CD4-positive, alpha-beta T cell (primary cell): ENCODE measurements at places on chromosomes 13 and 19.

- DNase-seq = no peak
These were observed 738.2 kb downstream of the GPC5 start for GRCh38 chr13:92136449-92137155.

DNA sequence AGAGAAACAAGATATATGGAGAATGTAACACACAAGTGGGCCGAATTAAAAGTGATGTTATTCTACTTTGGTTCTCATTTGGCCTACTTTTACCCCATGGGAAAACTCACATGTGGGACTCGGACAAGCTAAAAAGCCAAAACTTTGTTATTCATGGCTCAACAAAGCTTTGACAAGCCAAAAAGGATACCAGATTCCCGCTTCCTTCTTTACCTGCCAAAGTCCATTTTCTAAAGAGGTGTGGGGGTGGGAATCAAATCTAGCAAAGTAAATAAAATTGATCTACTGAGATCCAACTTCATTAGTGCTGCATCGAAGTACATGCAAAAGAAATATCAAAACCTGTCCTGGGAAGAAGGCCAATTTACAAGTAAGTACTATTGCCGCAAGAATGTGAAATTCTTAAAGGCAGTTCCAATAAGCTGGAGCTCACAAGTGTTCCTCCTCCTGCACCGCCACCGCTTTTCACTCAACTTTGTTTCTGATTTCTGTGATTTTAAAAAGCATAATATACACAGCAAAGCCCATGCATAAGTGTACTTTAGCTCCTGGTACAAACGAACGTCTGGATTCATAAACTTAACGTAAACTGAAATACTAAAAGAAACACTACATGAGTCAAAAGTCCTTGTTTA, 1.1 kb downstream of the LNX2 start:
- no peak for DNase-seq

GRCh38 chr13:23447927-23448326, 14.4 kb upstream of the SACS start:
- no peak for DNase-seq

- no peak for DNase-seq
These were observed 135.9 kb upstream of the RFC3 start for GRCh38 chr13:33682020-33682564.

GRCh38 chr19:28443361-28443760, 769.6 kb downstream of the UQCRFS1 start:
- DNase-seq = no peak

- peak; percentile 41 for DNase-seq
These were observed 8.1 kb upstream of the SDHAF1 start for GRCh38 chr19:35986664-35987570.

- no peak for DNase-seq
These were observed 46.3 kb upstream of the KATNAL1 start for GRCh38 chr13:30353471-30354215.

DNA sequence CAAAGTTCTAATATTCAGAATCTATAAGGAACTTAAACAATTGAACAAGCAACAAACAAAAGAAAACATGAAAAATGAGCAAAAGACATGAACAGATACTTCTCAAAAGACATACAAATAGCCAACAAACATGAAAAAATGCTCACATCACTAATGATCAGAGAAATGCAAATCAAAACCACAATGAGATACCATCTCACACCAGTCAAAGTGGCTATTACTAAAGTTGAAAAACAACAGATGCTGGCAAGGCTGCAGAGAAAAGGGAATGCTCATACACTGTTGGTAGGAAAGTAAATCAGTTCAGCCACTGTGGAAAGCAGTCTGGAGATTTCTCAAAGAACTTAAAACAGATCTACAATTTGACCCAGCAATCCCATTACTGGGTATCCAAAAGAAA, 74.3 kb downstream of the CRYL1 start:
- no peak for DNase-seq

DNA sequence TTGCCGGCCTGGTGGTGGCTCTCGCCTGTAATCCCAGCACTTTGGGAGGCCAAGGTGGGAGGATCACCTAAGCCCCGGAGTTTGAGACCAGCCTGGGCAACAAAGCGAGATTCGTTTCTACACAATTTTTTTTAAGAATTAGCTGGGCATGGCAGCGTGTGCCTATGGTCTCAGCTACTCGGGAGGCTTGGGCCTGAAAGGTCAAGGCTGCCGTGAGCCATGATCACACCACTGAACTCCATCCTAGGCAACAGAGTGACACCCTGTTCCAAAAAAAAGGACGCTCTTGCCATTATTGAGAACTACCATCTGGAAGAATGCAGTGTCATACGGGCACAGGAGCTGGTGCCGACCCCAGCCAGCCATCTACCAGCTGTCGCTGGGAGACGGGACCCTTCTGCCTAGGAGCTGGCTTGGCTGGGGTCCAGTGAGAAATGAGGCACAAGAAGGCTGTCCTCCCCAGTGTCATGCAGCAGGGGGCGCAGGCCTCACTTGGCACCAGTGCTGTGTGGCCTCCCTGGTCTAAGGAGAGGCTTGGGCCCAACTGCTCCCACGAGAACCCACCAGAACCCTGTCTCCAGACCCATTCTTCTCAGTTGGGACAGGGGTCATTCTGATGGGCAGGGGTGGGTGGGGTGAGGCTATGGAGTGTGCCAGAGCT, 12.2 kb upstream of the RELB start:
- DNase-seq = peak; percentile 83

- no peak for DNase-seq
These were observed 180.9 kb downstream of the GPC6 start for GRCh38 chr13:93407551-93407950.

DNA sequence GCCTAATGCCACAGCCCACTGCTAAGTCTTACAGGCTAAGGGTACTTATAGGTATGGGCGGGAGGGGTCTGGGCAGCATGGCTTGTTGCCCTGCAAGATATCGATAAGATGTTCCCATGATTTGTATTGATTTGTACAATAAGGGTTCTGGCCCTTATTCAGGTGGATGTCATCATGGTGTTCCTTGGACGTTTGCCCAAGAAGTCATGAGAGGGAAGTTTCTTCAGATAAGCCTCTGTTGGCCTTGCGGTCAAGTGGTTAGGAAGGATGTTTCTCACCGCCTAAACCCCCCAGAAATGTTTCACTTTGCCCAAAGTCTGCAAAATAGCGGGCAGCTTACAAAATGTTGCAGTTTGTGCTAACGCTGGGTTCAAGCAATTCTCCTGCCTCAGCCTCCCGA, 7.3 kb downstream of the PARP4 start:
- no peak for DNase-seq

GRCh38 chr13:104105418-104106355, 1039.5 kb upstream of the SLC10A2 start:
- no peak for DNase-seq

DNA sequence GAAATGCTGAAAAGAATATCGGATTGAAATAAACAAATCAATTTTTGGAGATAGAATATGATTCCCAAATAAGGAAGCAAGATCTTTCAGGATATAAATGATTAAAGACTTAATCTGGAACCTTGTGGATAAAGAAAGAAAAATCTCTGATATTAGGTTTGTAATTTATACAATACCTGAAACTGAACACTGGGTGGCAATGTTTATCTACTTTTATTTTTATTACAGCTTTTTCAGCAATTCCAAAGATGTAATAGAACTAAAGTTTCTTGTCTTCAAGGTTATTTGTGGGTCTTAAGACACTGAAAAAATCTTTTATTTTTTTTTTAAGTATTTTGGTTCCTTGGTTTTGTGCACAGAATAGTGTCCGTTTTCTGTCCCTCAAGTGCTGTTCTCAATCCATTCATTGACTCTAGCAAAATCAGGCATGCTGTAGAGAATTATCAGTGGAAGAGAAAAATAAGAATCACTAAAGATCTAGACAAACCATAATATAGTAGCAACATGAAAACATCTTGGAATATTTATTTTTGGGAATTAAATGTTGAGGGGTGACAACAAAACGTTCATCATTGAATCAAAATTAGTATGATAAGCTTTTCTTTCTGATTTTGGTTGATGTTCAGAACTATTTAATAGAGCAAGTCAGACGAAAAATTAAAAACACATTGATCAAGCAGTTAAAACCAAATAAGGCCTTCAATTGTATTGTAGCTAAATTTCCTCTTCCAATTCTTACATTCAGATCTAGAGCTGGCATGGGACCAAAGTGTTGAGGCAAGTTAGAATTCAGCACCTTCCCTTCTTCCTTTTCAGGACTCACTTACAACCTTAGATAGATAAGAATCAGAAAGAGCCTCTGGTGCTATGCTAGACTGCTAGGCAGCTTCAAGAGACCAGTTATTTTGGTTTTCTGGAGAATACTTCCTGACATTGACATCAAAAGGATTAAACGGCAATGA, 704.4 kb upstream of the PCDH20 start:
- DNase-seq = no peak

GRCh38 chr19:19946226-19946625, 45.5 kb downstream of the ZNF93 start:
- DNase-seq = no peak

DNA sequence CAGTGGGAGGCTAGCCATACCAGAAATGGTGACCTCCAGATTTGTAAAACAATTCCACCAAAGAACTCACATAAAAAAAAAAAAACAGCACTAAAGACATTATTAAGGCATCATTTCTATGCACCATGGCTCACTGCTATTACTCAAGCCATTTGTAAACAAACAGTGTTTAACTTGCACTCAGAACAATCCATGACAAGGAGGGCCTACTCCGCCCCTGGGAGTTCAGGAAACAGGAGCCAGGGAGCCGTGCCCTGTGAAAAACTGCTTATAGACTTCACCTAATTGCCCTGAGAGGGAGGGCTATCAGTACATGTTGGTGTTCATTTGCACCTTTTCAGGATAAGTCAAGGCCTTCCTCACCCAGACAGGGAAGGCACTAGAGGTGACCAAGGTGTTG, 103.2 kb downstream of the ZNF429 start:
- no peak for DNase-seq

GRCh38 chr13:34044041-34044440, 226.1 kb downstream of the RFC3 start:
- no peak for DNase-seq

- DNase-seq = no peak
These were observed 126.4 kb upstream of the FRY start for GRCh38 chr13:31904941-31905824.

DNA sequence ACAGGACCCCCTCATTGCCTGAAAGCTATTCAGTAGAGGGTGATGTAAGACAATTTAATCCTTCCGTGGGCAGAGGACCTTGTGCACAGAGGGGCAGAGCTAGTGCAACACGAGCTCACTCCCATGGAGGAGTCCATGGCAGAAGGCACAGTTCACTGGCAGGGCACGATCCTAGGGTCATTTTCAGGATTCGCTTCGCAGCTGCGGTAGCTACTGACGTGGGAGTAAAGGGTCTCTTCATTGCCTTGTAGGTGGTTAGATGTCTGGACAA, 207.8 kb downstream of the FOXO1 start:
- DNase-seq = no peak

GRCh38 chr19:6696239-6696820, 24.1 kb downstream of the C3 start:
- DNase-seq = no peak

DNA sequence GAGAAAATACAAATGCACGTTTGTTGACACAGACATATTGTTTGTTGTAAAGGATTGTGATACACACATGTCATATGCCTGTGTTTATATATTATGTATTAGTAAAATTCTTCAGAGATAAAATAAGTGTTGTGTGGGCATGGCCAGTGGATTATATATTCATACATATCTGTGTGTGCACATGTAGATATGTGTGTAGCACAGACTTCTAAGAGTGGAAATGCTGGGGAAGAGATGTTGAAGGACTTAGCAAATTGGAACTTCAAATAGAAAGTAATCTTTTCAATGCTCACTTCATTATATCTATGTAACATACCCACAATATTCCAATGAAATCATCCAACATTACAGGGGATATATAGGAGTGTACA, 413.2 kb downstream of the LMO7 start:
- DNase-seq = no peak

GRCh38 chr13:84873951-84874350, 925.3 kb downstream of the SLITRK6 start:
- no peak for DNase-seq

DNA sequence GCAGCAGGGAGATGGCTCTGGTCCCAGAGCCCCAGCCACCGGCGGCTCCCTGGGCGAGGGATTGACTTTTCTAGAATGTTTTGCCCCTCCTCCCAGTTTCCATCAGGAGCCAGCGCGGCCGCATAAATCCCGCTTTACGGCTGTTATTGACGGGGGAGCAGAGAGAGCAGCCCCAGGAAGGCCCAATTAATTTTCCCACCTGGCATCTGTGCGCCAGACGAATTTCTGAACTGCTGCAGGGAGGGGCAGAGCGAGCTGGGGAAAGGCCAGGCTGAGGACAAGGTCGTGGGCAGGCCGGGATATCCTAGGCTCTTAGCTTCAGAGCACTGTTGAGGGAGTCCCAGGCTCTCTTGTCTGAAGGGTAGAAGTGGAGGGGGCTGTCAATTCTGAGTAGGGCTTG, 24.7 kb downstream of the ZNRF4 start:
- DNase-seq = no peak

- no peak for DNase-seq
These were observed 318.9 kb upstream of the HTR2A start for GRCh38 chr13:47215736-47216135.

GRCh38 chr19:19207637-19208572, 3.9 kb upstream of the NCAN start:
- DNase-seq = no peak

GRCh38 chr19:6528544-6529121, 2.2 kb upstream of the TNFSF9 start:
- no peak for DNase-seq

DNA sequence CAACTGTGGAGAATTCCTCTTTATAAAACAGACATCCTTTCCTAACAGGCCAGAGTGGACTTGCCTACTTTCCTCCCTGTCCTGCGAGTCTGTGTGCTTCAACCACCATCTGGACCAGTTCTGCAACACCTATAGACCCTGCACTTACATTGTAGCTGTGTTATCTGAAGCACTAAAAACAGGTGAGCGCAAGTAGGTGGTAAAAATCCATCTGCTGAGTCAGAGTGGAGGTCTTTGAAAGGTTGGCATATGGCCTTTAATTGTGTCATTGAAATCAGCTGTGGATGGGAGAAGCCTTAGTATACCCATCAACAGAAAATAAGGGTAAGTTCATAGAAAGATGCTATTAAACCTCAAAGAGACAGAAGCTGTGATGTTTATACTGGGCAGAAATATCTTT, 7.6 kb upstream of the NALCN start:
- no peak for DNase-seq

- no peak for DNase-seq
These were observed 855.6 kb downstream of the EFNB2 start for GRCh38 chr13:105679838-105680237.

DNA sequence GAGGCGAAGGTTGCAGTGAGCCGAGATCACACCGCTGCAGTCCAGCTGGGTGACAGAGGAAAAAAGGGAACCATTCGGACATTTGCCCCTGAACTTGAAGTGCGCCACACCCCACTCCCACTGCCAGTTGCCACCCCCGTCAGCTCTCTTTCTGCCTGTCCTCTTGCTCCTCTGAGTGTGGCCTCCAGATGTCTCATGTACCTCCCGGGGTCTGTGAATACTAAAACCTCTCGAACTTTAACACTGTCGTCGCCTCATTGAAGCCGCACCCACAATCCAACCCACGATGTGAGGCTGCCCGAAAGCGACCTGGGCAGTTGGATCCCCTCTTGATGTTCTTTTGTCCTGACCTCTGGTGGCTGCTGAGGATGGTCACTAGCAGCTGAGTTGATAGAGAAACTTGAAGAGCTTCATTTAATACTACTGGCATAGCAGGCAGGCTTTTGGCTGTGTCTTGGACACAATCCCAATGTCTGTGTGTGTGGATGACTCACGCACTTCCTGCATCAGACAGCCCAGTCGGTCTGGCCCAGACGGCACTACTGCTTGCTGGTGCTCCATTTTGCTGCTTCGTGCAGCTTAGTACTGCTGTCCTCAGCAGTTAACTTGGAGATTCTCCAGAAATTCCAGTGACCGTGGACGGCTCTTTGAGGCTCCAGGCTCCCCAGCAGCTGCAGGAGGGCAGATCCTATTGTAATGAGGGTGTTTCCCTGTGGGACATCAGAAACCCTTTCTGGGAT, 4.2 kb downstream of the FPR3 start:
- DNase-seq = no peak
